ENCODE measurements at places on chromosomes 5 and 9. TPM values are rescaled to one million over a fixed set of nuclear protein-coding genes. Genes with fewer than 3 reads are reported as not detected.
A peak's percentile ranks its signal among the peaks of the same experiment; 100 is the strongest.

GRCh38 chr5:133546500-133546899 lies 65.8 kb downstream of the FSTL4 start:
- no peak for DNase-seq

GRCh38 chr5:10307206-10308148 lies at the start of gene CMBL:
Gene CMBL, minus strand, starts transcription at chr5:10307902. Its CDS starts 17,140 bp downstream, at chr5:10290762.
- DNase-seq, result peak; percentile 74

DNA sequence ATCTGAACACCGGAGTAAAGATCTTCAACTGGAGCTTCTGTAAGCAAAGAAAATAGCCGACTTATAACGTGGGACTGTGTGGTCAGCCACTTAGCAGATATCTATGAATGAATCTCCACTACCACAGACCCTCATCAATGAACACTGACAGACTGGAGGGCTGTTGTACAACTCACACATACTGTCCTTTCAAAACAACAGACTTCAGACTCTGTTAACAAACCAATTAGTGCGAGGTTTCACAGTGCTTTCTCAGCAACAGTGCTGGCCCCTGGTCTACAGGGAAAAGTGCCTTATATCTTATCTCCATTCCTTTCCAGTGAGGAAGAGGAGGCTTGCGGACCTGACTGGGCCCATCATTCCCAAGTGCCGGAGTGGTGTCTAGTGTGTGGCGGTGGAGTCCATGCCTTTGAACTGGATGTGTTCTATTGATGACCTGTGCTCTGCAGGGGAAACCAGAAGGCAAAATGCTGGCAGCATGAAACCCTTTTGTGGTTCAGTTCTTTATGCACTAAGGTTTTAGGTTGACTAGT lies 33.8 kb downstream of the TSTD2 start:
- no peak for DNase-seq

Gene ACTBL2
- total RNA-seq, result not detected

DNA sequence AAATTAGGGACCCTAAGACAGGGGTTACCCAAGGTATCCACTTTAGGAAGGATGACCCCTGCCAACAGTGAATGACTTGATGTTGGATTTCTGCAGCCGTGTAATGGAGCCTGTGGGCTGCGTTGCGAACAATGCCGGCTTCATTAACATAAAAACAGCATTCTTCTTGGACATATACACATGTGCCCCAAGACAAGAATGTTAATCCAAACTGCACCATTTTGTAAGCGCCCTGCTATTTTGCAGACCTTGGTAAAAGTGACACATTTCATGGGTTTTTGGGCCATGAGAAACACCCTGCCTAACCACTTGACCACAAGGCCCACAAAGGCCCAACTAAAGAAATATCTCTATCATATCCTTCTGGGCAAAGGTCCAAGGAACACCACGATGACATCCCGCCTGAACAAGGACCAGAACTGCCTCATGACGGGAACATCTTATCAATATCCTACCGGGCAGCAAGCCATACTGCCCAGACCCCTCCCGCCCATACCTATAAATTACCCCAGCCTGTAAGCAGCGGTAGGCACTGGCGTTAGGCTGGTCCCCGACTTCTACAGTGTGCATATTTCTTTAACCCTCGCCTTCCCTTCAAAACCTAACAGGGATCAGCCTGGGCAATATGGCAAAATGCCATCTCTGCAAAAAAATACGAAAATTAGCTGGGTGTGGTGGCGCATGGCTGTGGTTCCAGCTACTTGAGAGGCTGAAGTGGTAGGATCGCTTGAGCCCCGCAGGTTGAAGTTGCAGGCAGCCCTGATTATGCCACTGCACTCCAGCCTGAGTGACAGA lies 9.7 kb upstream of the PDCD1LG2 start:
- DNase-seq, result no peak

Gene PSD2
- not detected for total RNA-seq

Gene OTULINL
- 0.21 TPM for total RNA-seq

Gene SARDH
- 1.3 TPM for total RNA-seq

- DNase-seq, result no peak
Observed at GRCh38 chr9:137465000-137465719, 6.0 kb upstream of the NSMF start.

DNA sequence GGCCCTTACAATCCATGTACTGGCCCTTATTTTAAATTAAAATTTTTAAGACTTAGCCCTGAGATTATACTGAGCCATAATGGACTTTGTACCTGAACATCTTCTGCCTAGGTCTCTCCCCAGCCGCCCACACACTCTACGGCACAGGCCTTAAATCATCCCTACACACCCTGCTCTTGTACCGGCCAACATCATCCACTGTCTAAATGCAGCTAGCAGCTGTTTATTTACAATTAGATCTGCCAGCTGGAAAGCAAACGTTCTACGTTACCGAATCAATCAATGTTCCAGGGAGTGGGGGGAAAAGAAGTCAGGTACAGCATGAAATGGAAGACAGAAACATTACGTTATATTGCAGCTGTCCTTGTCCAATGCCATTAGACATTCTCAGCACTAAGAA lies 88.4 kb upstream of the GRAMD2B start:
- DNase-seq, result no peak

Gene SLC31A2
- total RNA-seq, result 7.2 TPM

DNA sequence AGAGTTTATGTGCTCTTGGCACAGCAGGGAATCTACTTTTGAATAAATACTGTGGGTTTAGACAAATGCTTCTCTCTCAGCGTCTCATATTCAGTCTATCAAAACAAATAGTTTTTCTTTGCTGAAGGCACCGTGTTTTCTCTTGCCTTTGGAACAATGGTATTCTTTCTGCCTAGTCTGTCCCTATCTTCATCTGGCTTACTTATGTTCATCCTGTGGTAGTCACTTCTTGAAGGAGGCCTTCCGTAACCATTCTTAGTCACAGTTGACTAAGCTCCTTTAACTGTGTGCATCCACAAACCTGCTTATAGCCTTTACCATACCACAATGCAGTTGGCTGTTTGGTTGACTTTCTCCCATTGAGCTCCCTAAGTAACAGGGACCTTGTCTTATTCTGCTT lies 45.9 kb downstream of the LARP1 start:
- DNase-seq, result no peak

GRCh38 chr9:14214065-14214684 lies 99.8 kb downstream of the NFIB start:
- DNase-seq, result no peak

GRCh38 chr5:73596705-73597328 lies 29.2 kb upstream of the ARHGEF28 start:
- no peak for DNase-seq

- no peak for DNase-seq
Observed at GRCh38 chr9:127360829-127361228, 36.1 kb upstream of the SLC2A8 start.

- no peak for DNase-seq
Observed at GRCh38 chr5:8943301-8943700, 602.6 kb downstream of the SEMA5A start.

- DNase-seq, result no peak
Observed at GRCh38 chr9:111945216-111945615, 48.6 kb downstream of the UGCG start.

Gene RFESD
- total RNA-seq, result not detected

GRCh38 chr9:128929560-128929959 lies 8.8 kb downstream of the PHYHD1 start:
- DNase-seq, result no peak

Gene C5orf52
- total RNA-seq, result not detected

Gene MACIR
- total RNA-seq, result 0.53 TPM

Gene PCDHGC5
- total RNA-seq, result 0.11 TPM

- DNase-seq, result no peak
Observed at GRCh38 chr5:168008555-168008954, 282.9 kb upstream of the WWC1 start.

DNA sequence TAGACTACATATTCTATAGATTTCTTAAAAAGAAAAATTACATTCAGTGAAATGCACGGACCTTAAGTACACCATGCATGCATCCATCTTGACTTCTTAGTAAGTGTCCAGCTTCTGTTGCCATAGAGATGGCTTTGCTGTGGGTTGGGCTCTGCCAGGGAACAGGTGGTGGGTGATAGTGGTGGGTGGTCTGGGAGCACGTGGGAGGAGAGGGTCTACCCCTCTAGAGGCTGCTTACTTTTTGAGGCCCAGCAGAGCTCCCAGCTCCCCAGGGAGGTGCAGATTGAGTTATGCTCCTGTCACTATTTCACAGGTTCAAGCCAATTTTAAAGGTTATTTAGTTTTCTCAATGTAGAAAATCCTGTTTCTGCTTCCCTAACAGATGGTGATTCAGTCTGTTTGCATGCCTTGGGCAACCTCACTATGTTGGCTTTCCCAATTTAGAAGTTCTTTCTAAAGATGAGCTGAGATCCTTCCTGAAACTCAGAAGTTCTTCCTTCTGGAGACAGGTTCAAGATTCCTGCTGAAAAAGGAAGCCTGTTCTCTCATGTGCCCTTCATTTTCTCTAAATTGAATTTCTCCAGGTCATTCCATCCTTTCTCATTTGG lies 107.4 kb upstream of the LHFPL2 start:
- DNase-seq, result no peak

Gene OR13C3
- not detected for total RNA-seq

DNA sequence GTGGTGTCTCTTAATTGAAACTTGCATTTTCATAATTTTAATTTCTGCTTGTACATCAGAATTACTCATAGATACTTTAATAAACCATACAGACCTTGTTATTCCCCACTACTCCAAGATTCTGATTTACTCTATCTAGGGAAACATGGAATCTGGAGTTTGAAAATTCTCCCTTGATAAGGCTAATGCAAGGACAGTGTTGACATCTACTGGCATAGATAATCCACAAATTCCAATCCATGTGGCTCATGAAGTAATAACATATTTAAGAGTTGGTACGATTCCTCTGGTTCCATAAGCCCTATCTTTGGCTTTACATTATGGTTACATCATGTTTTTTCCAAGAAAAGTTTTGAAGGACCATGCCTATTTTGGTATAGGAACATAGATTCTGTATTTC lies 759.2 kb downstream of the TLR4 start:
- no peak for DNase-seq

DNA sequence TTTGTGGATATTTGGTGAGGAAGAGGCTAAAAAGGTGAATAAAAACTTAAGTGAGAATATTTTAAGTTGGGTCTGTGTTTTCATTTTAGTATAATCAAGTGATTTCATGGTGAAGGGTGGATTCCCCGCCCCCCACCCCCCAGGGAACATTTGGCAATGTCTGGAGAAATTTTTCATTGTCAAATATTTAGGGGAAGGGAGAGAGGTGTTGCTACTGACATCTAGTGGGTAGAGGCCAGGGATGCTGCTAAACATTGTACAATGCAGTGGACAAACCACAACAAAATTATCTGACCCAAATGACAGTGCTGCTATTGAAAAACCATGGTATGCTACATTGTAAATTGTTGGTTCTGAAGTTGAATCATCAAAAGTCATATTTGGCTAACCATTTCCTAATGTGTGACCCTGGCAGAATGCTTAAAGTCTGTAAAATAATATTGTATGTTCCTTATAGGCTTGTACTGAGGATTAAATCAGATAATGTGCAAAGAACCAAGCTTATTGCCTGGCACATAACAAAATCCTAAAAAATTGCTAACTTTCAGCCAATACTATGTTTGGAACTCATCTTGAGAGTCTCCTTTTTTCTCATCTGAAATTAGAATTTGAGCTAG lies 5.6 kb downstream of the C5orf24 start:
- DNase-seq, result no peak

Gene SUSD3
- total RNA-seq, result not detected

DNA sequence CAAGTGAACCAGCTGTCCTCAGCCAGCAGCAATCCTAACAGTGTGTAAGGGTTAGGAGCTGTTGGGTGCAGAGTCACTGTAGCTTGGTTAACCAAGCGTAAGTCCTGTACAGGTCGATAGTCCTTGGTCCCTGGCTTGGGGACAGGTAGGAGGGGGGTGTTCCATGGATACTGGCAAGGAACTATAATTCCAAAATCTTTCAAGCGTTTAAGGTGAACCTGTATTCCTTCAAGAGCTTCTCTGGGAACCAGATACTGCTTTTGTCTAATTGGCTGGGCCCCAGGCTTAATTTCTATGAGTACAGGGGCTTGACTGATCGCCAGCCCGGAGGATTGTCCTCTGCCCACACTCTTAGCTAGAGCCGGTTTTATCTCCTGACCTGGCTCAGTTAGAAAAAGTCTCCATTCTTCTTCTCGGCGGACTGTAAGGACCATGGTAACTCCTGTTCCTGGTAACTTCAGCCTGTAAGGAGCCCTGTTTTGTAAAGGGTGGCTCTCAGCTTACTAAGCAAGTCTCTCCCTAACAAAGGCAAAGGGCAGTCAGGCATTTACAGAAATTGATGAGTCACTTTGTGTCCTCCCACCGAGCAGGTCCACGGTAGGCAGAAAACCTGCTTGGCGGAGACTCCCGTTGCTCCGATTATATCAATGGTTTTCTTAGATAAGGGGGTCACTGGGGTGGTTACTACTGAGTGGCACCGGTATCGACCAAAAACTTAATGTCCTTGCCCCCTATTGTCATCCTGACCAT lies 6.0 kb upstream of the ZNF354C start:
- no peak for DNase-seq

DNA sequence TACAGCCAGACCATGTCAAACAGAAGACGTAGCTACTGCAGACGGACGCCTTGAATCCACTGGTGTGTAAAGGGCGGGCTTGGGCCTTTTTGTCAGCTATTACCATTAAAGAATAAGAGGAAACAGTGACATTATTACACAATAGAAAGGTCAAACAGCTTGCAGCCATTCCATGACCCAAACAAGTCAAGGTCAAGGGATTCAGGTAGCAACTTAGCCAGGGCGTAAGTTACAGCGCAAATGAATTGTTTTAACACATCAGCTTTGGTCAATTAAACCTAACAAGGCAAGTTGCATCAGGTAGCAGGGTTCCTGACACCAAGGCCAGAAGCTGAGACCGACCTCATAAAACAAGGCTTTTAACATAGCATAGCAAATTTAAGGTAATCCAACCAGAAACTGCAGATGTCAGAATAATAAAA lies 15.3 kb downstream of the NFIB start:
- no peak for DNase-seq

Gene AMBP
- 6.6 TPM for total RNA-seq

- no peak for DNase-seq
Observed at GRCh38 chr9:99465231-99465907, 243.3 kb downstream of the SEC61B start.

GRCh38 chr5:14156650-14157492 lies 13.7 kb downstream of the TRIO start:
- peak; percentile 80 for DNase-seq

Gene PRR16
- 28.7 TPM for total RNA-seq

DNA sequence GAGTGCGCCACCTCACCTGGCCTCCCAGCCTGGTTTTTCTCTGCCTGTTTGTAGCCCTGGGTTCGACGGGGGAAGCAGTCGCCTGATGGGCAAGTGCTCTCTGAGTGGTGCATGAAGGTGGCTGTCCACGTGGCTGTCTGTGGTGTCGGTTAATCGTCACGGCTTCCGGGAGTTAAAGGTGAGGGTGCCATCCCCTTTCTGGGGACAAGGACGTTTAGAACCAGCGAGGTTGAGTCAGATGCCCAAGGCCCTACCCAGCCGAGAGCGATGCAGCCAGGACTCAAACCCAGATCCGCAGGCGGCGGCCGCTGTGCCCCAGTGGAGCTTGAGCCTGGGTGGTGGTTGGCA lies 47.7 kb downstream of the RXRA start:
- no peak for DNase-seq

GRCh38 chr5:168844016-168844921 lies 265.1 kb upstream of the PANK3 start:
- DNase-seq, result no peak

GRCh38 chr5:170286386-170286925 lies 11.1 kb downstream of the LCP2 start:
- no peak for DNase-seq

Gene UBAP1
- 26.0 TPM for total RNA-seq
